ENCODE measurements at places on chromosomes 3 and 15.

GRCh38 chr3:129377615-129378014, 50.8 kb downstream of the EFCAB12 start:
- DNase-seq, result no peak

DNA sequence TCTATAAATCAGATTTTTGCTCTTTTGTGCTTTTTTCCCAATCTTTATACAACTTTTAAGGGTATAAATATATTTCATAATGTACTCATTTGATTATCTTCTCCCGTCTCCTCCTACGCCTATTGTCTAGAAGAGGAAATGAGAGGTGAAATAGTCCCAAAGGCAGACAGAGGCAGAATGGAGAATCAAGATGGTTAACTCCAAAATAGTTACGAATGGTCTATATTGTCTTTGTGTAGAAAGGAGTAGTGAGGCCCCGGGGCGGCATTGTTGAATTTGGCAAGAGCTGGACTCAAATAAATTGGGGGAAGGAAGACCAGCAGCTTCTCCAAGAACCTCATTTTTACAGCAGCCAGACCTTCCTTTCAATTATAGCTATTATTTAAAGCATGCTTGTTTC, 23.9 kb downstream of the ITPR1 start:
- DNase-seq, result no peak

- peak; percentile 45 for DNase-seq
Observed at GRCh38 chr15:98873441-98874218, 134.0 kb downstream of the PGPEP1L start.

- DNase-seq, result no peak
Observed at GRCh38 chr3:46406788-46407611, at the start of the genes CCR5AS and CCRL2. TSS of gene CCR5AS (minus strand) at chr3:46407066. TSS of gene CCRL2 (plus strand) at chr3:46407259. CDS start at chr3:46408080, 821 bp downstream.

- DNase-seq, result no peak
Observed at GRCh38 chr15:25700916-25701315, 162.2 kb downstream of the ATP10A start.

DNA sequence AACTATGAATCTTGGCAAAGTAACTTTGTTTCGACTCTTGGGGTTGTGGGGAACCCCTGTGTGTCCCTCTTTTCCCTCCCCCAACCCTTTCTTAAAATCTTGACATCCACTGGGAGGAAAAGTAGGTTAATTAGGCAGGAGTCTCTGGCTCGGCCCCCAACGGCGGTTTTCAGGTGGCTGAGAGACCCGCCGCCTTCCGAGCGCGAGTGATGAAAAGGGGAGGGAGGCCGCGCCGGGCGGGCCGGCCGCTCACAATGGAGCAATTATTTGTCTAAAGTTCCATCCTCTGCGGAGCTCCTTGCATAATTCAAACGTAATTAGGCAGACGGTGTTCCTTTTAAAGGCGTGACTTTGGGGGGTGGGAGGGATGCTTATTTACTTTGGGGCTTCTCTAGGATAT, 51.7 kb downstream of the ZIC4 start:
- DNase-seq, result peak; percentile 44

DNA sequence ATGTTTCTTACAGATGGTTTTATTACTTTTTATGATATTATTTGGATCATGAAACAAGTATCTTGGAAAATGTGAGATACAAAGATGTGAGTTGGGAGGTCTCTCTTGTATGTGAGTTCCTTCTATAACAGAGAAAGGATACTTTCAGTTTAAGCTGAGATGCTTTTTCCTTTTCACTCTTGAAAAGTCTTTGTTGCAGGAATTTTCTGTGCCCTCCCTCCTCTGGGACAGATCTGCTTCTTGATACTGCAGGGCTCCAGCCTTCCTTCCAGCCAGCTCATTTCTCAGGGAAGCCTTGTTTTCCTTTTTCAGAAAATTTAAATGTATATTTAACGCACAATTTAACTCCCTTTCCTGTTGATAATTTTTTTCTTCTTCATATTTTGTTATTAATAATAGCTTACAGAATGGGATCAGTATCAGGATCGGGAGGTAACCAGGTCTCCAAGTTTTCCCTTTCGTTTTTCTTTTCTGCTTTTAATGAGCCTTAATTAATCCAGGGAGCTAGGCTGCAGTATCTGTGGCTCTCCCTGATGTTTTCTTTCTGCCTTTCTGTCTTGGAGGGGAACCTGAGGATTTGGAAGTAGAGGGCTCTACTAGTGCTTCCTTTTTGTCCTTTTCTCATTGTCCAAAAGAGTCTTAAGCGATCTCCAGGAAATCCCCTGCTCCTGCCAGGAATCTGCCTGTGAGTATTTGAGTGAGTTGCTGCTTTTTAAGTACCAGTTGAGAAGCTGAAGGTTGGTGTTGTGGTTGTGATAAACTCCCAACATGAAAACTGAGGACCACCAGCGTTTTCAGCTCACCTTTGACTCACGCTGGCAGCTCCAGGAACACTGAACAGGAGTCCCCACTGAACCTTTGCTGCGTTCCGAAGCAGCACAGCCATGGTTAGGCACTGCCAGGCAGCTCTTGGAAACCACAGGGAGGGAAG, 105.7 kb downstream of the IGF1R start:
- DNase-seq, result no peak

GRCh38 chr15:42175671-42176070, 19.2 kb upstream of the PLA2G4F start:
- no peak for DNase-seq

DNA sequence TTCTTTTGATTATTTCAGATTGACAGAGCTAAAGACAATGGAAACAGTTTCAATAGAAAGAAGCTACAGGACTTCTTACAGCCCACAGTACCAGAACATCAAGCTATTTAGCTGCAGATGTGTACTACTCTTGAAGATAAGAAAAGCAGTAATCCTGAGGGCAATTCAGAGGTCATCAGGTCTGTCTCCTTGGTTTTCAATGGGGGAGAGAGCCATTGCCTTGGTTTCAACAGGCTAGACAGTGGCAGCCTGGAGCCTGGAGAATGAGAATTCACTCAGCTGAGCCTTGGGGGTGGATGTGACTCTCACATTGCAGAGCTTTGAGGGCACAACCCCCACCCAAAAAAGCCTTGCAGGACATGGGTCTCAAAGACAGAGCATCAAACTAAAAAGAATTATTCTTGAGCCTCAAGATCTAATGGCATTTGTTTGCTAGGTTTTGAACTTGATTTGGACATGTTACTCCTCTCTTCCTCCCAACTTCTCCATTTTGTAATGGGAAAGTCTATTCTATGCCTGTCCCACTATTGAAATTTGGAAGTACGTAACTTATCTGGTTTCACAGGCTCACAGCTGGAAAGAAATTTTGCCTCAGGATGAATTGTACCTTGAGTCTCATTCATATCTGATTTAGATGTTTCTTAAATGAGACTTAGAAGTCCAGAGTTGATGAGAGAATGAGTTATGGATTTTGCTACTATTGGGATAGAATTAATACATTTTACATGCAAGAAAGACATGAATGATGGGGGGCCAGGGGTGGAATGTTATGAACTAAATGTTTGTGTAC, 36.9 kb downstream of the PLSCR1 start:
- no peak for DNase-seq

DNA sequence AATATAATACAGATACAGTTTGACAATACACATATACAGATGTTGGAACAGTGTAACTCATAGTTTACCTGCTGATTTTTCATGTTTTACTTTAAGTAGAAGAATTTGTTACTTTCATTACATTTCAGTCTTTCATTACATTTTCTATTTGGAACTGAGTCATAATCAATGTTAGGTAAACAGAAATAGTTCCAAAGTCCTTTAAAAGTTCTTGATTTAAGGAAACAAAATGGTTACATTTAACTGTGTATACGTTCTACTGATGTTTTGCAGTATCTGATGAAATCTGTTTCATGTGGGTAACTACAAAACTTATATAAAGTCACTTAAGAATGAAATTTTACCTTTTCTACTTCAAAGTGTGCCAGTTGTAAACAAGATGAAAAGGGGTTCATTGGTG, 721.2 kb downstream of the NAALADL2 start:
- DNase-seq, result no peak

GRCh38 chr15:36594556-36595090, 15.2 kb downstream of the CDIN1 start:
- DNase-seq, result no peak

DNA sequence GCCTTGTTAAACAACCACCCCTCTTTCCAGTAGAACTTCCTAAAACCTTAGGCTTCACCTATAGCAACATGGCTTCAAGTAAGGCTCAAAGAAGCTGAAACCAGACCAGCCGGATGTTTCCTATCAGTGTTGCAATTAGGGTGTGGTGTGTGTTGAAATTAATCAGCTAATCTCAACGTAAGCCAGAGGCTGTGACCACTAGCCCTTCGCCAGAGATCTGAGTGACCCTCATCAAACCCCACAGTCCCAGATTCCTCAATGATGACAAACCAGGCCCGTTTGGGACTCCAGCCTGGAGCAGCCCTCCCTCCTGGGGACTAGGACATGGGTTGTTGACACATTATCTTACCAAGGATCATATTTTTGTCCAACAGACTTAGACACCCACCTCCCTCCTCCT, 27.3 kb downstream of the CYP11A1 start:
- DNase-seq, result no peak

DNA sequence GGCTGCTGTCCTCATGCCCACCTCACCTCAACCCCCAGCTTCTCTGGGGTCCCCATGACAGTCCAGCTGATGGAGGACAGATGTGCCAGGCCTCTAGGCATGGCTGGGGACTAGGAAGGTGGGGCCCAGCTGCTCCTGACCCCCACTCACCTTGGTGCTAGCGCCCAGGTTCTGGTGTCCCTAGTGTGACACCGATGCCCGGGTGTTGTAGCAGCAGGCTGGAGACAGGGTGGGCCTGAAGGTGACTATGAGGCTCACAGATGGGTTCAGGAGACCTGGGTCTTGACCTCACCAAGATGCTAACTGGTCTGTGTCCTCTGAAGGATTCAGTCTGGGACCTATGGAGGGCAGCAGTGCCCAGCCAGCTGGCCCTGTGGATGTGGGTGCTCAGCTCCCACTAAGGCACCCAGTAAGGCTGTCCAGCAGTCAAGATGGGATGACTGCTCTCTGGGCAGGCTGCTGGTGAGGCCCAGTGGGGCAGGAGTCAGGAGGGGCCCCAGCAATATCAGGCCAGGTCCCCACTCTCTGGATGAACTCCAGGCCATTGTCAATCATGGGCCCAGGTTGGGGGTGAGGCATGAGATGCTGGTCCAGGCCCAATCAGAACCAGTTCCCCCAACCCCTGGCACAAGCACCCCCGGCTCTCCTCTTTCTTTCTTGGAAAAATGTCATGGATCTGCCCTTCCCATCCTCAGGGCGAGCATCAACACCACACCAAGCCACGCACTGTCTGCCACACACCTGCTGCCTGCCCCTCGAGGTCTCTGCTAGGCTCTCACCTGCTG, 33.0 kb downstream of the ALDH1L1 start:
- DNase-seq, result no peak

- no peak for DNase-seq
Observed at GRCh38 chr3:6216135-6217026, 644.5 kb upstream of the GRM7 start.

DNA sequence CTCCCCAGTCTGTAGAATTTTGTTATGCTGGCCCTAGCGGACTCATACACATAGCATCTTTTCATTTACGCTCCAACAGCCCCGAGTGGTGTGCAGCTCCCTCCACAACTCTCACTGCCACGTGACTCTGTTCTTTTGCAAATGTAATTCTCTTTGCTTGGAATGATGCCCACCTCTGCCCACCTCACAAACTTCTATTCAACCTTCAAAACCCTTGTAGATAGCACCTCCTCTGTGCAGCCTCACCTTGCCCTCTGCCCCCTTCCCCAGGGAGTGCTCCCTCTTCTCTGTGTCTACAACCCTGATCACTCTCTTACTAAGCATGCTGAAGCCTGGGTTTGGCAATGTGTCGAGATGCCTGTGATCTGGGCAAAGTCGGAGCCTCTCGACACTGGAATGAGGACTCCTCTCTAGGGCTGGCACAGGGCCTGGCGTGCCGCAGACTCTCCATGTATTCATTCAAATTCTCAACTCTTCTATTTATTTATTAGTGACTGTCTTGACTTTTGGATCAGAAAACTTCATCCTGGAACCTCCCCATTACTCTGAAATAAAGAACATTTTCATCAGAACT, 73.5 kb downstream of the MGLL start:
- no peak for DNase-seq

DNA sequence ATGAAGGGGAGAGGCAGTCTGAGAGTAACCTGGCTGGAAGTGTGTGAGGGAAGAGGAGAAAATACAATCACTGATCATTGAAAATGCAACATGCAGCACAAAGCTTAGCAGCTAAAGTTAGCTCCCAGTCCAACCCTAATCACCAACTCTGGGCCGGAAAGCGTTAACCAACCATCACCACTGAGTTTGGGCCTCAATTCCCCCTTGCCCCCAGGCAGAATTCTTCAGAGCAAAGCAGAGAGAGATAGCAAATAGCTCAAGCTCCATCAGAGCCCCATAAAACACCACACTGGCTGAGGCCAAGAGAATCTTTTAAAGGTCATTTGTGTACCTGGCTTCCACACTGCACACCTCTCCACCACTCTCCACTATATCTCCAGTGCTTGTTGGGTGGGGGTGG, 16.2 kb upstream of the PDIA5 start:
- no peak for DNase-seq

DNA sequence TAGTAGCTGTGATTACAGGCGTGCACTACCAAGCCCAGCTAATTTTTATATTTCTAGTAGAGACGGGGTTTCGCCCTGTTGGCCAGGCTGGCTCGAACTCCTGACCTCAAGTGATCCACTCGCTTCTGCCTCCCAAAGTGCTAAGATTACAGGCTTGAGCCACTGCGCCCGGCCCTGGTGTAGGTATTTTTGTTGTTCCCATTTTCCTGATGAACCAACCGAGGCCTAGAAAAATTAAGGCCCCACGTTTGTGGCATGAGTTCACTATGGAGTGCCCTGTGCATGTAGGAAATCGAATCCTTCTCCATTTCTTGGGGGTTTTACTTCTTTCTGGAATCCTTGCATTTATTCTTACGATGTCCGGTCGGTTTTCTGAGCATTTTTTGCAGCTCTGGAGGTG, 14.3 kb upstream of the TATDN2 start:
- no peak for DNase-seq

DNA sequence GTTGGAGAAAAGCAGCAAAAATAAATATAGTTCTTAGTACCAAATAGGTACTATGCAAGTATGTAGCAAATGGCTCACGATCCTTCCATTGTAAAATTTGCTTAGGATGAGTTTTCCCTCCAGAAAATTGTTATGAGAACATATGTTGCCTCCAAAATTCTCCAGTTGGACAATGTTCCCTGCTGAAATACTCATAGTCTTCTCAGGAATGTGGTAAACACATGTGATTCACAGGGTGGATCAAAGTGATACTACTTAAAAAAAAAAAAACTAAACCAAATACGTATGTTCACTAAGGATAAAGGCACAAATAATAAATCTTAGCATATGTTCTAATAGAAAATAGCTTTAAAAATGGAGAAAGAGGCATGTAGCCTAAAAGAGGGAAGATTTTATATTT, 84.3 kb upstream of the ZNF385D start:
- DNase-seq, result no peak

- DNase-seq, result no peak
Observed at GRCh38 chr15:51585986-51586385, 36.6 kb downstream of the DMXL2 start.

GRCh38 chr3:7978087-7978422, 523.6 kb upstream of the LMCD1 start:
- DNase-seq, result no peak

GRCh38 chr3:169591983-169592644, 71.4 kb downstream of the MECOM start:
- DNase-seq, result no peak
